Kidney capillary endothelial cell (primary cell): ENCODE measurements at places on chromosomes 11 and 22.

GRCh38 chr11:74418509-74418895, 20.3 kb upstream of the PGM2L1 start:
- DNase-seq = peak; percentile 57

DNA sequence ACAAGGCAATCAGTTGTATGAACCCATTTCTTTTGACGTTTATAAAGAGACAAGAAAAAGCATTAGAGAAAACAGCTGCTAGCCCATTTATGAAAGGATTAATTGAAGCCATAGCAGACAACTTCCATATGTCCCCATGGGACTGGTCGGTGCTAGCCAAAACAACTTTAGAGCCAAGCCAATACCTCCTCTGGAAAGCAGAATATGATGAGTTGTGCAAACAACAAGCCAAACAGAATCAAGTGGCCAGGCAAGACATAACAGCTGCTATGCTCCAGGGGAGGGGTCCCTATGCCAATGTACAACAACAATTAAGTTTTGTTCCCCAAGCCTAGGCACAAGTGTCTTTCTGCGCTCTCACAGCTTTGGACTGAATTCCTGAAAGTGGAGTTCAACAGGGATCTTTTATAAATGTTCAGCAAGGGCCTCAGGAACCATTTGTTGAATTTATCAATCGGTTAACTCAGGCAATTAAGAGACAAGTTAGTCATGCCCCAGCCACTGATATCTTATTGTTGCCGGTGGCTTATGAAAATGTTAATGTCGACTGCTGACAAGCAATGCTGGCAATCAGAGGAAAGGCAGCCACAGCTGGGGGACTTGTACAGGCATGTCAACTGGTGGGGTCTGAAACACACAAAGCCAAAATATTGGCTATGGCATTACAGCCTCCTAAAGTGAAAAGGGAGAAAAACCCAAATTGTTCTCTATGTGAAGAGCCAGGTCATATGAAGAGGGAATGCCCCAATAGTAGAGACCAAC, 1593.1 kb upstream of the TENM4 start:
- DNase-seq = no peak

- DNase-seq = no peak
Observed at GRCh38 chr11:95182397-95182796, 48.6 kb downstream of the SESN3 start.

DNA sequence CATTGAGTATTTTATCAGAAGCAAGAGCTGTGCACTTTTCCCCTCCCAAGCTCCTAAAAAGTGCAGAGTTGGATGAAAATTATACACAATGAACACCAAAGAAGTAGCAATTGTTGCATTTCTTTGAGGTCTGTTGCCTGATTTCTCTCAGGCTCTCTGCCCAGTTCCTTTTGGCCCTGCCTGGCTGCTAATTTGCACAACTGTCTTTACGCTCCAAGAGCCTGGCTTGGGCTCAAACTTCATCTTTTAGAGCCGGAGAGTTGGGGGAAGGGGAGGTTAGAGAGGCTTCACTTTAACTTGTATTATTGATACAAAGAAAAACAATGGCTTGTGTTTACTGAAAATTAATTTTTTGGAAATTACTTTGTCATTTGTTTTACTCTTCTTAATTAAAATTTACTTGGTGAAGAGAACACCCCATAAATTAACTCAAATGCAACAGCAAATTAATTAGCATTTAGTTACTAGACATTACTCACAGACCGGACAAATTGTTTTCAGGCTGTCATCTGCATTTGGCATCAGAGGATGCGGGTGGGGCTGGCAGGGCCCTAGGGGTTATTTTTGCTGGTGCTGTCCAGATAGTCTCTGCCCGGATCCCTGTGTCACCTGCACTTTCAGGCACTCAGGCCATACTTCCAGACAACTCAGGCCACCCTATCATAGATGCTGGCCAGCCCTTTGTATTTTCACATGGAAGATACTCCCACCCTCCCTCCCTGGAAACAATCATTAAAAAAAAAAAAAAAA, 407.3 kb downstream of the NXPE2 start:
- DNase-seq = no peak

- DNase-seq = peak; percentile 39
Observed at GRCh38 chr11:23540101-23540561, 679.9 kb upstream of the CCDC179 start.

GRCh38 chr22:41775338-41775737, 25.1 kb upstream of the CCDC134 start:
- DNase-seq = no peak

DNA sequence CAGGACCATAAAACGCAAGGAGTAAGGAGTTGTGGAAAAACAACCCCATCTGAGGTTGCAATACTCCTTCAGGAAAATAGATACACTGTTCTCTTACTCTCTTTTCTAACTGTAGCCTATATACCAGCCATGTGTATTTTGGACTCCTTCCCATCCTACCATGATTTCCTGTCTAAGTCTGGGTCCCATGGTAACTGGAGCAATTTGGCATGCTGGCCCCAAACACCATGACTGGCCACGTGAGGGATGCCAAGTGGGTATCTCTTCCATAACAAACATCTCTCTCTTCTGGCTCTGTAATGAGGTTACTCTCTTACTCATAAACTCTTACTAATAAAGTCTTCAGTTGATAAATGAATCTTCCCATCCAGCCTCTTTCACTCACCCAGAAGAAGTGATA, 26.5 kb downstream of the ABTB2 start:
- DNase-seq = no peak

- DNase-seq = no peak
Observed at GRCh38 chr11:8512547-8512946, 81.5 kb downstream of the STK33 start.

- DNase-seq = peak; percentile 7
Observed at GRCh38 chr22:31692186-31692886, 30.3 kb upstream of the PISD start.

- DNase-seq = peak; percentile 81
Observed at GRCh38 chr11:120306519-120307242, 18.4 kb upstream of the TLCD5 start.

DNA sequence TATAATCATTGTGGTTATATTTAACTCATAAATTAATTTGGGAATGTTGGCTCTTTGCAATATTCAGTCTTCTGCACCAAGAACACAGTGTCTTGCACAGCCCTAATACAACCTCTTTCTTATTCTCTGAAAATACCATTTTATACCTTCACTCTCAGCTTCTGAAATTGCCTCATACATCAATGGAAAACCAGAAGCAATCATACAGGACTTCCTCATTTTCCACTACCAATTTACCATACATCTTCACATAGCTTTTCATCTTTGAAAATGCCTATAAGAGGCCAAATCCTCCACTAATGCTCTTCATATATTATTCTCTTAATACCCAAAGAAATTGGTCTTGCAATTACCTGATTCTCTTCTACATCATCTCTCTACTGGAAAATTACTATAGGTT, 4.3 kb upstream of the OR2AG1 start:
- no peak for DNase-seq

DNA sequence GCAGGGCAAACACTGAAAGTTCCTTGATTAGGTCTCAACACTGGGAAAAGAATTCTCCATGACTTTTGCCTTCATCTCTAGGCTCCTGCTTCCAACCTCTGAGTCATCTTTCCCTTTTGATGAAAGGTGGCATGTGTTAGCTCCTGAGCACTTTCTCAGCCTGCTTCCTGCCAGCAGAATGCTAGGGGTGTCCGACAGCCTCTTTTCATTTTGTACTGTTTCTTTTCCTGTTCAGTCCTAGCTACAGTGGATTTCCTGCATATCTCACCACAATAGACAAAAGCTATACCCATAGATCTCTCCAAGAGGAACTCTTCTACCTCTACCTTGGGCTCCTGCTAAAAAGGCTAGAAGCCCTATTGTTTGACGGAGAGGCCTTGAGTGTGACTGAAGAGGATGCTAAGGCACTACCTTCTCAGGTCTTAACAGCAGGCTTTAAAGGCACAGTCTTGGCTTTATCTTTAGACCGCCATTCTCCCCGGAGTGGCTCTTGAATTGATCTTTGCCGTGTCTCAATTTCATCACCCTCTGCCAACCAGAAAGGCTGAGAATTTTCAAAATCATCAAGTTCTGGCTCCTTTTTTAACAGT, 145.5 kb downstream of the RBFOX2 start:
- peak; percentile 78 for DNase-seq

GRCh38 chr11:68812526-68812925, 29.2 kb downstream of the CPT1A start:
- DNase-seq = no peak

- no peak for DNase-seq
Observed at GRCh38 chr11:41498726-41499125, 39.3 kb upstream of the LRRC4C start.

GRCh38 chr11:23551706-23552105, 691.4 kb upstream of the CCDC179 start:
- DNase-seq = no peak

DNA sequence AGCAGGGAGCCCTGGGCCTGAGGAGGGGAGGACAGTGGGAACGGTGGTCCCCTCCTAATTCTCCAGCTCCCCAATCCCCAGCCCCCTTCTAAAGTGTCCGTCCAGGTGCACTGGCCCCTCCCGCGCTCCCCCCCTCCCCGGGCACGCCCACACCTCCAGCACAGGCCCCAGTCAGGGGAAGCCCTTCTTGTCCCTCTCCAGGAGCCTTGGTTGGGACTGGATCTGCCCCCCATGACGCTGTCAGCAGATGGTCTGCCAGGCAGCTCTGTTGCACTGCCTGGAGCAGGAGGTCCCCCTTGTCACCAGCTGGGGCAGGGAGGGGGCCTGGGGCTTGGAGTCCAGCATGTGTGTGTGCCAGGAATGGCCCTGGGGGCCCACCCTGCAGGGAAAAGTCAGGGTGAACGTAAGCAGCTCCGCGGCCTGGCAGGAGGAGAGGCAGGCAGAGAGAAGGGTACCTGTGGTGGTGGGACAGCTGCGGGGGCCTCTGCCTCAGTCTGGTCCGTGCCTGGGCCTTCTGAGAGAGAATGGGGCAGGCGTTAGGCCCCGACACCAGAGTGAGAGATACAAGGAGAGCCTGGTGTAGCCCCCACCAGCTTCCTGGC, 1.6 kb downstream of the IRF7 start:
- DNase-seq = no peak

DNA sequence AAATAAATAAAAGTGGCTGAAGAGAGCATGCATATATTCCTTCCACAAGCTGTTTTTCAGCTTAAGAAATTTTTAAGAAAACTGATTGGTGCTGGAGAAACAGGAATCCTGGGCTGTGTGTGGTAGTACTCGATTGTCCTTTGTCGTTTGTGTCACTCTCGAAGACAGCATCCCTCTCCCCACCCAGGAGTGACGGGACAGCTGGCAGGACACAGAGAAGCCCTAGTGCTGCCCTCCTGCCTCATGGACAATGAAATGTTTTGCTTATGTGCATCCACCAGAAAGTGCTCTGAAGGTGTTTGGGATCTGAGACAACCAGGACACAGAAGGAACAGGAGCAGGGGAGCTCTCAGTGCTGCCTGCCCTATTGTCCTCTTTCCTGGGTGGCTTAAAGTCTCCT, 12.8 kb downstream of the PLAAT4 start:
- no peak for DNase-seq

- DNase-seq = no peak
Observed at GRCh38 chr22:37243402-37244113, 511 bp downstream of the RAC2 start.

GRCh38 chr11:70883973-70884623, 368.3 kb downstream of the SHANK2 start:
- no peak for DNase-seq

DNA sequence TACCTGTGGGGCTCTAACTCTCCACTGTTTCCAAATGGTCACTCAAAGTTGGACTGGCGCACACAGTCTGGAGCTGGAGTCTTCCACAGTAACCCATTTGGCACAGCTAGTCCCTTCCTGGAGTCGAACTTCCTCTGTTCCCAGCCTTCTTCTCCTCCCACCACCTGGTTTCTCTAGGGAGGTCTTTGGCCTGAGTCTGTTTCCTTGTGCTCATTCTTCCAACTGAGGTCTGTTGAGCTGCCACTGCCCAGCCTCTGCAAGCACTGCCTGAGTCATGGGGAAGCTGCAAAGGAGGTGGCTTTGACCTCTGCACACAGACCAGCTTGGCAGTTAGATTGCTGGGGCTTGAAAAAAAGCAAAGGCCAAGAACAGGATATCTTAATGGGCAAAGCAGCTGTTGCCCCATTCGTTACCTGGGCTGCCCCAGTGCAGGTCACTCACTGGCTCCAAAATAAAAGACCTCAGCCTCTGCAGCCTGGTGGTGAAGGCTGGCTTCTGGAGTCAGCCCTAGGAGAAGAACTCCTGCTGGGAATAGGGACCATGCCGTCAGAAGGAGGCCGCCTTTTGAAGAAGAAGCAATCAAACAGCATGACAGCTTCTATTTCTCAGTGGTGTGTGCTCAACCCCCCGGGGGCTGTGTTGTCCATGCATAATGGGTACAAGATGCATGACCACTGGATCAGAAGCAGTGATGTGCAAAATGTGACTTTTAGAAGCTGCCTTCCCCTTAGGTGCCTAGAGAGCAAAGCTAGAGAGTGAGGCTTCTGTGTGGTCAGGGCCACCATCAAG, 3.0 kb downstream of the ADAMTS15 start:
- no peak for DNase-seq

DNA sequence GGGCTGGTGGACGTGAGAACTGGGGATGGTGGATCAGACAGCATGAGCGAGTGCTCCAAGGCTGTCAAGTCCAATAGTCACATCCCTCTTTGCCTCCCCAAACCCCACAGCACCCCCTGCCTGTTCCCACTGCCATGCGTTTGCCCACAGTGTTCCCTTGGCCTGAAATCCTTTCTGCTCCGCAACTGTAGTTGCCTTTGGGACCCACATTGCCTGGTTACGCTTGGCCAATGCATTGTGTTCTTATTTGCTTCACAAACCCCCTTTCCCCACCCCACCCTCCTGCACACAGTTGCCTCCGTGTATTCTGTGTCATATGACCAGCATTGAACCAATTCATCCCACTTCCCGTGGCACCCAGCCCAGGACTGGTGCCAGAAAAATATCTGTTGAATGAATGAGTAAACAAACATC, 2.1 kb upstream of the KIAA0930 start:
- DNase-seq = no peak

- DNase-seq = peak; percentile 40
Observed at GRCh38 chr22:32103658-32104315, 55.3 kb downstream of the C22orf42 start.

GRCh38 chr11:124896071-124896750, 1.5 kb downstream of the ROBO4 start:
- no peak for DNase-seq
